ENCODE measurements at places on chromosomes 16 and 17.
A peak's percentile ranks its signal among the peaks of the same experiment; 100 is the strongest.

DNA sequence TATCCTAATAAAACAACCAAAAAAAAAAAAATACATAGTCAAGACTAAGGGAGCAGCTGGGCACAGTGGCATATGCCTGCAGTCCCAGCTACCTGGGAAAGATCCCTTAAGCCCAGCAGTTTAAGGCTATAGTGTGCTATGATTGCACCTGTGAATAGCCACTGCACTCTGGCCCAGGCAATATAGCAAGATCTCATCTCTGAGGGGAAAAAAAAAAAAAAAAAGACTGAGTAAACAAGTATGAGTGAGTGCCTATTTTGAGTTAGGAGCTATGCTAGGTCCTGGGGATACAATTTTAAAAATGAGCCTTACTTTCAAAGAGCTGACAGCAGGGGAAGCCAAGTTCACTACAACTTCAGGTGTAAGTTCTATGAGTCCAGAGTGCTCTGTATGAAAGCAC, 55.4 kb downstream of the GRB2 start:
- no peak for DNase-seq

DNA sequence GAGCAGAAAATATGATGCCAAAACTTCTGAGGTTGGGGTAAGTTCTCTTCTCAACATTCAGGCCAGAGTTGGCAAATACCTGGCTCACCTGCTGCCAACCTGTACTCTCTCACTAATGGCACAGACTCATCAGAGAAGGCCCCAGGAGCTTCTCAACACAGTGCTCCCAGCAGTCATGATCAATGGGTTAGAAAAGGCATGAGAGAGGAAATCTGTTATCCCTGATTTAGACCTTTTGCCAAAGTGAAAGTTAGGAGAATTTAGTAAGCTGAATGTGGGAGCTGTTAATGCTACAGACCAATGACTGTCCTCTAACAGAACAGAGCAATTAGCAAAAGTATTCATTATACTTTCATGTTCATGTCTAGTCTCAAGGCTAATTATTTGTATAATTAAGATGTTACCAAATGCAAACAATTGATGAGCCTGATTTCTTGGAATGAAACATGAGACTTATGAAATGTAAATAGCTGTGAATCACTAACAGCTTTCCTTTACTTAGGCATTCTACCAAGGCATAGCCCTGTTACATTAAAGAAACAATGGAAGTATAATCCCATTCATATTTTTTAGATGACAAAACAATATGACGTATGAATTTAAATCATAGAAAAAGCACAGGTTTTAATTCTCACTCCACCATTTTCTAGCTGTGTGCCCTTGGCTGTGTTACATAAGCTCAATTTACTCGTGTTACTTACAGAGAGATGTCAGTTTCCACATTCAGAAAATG, 68.7 kb upstream of the MARCHF10 start:
- DNase-seq: peak; percentile 60

DNA sequence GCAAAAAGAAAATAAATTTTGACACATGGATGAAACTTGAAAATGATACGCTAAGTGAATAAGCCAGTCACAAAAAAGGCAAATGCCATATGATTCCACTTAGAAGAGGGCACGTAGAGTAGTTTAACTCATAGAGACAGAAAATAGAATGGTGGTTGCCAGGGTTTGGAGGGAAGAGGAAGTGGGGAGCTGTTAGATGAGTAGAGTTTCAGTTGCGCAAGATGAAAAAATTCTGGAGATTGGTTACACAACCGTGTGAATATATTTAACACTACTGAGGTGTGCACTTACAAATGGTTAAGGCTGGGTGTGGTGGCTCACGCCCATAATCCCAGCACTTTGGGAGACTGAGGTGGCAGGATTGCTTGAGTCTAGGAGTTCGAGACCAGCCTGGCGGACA, 93.4 kb upstream of the TMEM132E start:
- no peak for DNase-seq

GRCh38 chr16:3285131-3285530, 1.8 kb downstream of the ZNF263 start:
- DNase-seq: no peak

GRCh38 chr17:29595943-29596774, 3.2 kb downstream of the ANKRD13B start:
- no peak for DNase-seq

DNA sequence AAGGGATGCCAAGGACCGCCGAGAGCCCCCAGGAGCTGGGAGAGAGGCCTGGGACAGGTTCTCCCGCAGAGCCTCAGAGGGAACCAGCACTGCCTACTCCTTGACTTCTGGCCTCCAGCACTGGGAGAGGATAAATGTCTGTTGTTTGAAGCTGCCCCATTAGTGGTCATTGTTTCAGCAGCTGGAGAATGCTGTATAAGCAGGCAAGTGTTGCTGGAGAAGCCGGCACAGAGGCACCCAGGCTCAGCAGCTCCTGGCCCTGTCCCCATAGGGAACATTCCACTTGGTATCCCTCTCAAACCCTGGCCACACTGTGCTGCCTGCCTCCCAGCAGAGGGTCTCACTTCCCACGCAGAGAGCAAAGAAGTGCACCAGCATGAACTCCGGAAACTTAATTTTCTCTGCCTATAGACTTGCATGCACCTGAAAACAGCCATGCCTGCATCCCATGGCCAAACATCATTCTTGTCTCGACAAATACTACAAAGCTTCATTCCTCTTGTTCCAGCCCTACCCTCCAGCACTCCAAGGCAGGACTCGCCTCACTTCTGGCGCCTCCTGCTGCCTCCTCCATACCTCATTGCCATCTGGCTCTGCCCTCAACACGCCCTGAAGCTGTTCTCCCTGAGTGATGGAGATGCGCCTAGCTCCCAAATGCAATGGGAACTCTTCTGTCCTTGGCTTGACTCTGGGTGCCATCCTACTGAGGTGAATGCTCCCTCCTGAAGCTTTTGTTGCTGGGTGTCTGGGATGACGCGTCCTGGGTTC, 88.1 kb downstream of the DNAH17 start:
- DNase-seq: no peak

- DNase-seq: no peak
These were observed 16.1 kb upstream of the SSTR2 start for GRCh38 chr17:73148540-73149334.

DNA sequence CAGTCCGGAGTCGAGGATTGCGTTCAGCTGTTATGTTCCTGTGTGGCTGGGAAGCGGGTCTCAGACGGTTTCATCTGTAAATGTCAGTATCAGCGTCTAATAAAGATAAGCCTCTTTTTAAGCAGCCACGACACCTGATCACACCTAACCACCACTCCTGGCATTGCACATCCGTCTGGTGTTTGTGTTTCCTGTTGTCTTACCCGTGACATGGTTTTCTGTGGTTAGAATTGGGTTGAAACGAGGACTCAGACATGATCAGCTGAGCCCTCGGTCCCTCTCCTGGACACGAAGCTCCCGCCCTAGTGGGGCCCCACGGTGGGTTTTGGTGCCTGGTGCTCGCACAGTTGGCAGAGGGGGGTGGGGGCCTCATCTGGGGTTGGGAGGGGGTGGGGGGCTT, 18.3 kb downstream of the CPNE7 start:
- no peak for DNase-seq

DNA sequence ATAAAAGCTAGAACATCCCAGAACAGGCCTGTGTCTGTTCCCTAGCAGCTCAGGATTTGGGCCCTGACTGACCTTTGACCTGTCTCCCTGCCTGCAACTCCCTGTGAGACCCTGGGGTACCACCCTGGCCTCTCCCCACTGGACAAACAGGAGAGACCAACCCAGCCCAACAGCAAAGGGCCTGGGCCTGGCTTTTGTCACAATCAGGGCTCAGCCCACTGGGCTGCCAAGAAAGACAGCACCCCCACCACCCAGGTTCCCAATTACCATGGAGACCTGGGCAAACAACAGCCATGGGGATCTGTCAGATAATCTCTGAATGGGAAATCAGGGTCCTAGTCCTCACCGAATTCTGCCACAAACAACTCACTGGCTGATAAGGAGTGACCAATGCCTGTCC, 11.1 kb downstream of the PLLP start:
- DNase-seq: no peak

- DNase-seq: no peak
These were observed 559.1 kb upstream of the SALL1 start for GRCh38 chr16:51710186-51710585.

DNA sequence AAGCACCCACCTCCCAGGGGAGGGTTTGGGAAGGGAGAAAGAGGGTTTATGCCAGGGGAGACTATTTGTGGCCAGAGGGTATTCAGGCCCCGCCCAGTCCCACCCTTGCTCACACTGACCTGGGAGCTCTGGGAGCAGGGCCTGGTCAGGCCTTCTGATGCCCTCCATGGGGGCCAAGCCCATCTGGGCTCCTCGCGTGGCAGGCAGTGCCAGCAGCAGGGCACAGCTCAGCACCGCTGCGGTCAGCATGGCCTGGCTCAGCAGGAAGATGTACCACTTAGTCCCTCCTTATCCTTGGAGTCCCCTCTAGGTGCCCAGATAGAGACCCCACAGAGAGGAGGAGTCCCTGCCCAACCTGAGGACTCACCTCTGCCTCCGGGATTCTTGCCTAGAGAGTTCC, at the start of gene AGRP:
Gene AGRP, minus strand, starts transcription at position 398 of the 400 bp plus-strand sequence. Its CDS starts 149 bp downstream, at position 249.
- DNase-seq: no peak

GRCh38 chr16:69105501-69106361, at the start of gene HAS3:
Gene HAS3, plus strand, starts transcription at chr16:69105653. Its CDS starts 3,743 bp downstream, at chr16:69109396.
- peak; percentile 63 for DNase-seq

DNA sequence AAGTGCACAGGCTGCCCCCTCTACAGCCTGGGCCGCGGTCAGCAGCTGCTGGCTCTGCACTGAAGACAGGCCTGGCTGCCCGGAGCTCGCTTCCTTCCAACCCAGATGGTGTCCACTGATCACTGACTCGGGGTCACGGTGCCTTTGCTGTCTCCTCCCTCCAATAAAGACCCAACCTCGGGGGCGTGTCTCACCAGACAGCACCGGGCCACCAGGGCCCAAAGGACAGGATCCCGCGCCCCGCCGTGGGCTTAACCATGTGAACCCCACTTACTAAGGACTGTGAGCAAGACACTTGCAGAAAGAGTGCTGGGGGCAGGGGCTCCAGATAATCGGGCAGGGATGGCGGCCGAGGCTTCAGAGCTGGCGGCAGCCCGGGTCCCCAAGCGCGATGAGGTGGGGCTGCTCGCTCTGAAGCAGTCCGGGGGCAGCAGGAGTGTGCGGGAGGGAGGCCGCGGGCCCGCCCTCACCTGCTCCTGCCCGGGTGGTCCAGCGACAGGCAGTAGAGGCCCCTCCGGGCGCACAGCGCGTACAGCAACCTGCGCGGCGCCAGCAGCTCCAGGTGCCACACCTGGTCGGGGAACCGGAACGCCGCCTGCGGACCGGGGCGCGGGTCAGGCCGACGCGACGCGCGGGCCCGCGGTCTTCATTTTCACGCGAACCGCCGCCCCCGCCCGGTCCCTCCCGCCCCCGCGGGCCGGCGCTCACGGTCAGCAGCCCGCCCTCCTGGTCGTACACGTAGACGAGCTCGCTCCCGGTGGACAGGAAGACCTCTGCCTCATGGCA, 502 bp downstream of the FAAP100 start:
- no peak for DNase-seq

GRCh38 chr17:81859906-81860755, at the start of gene P4HB:
Gene P4HB, minus strand, starts transcription at chr17:81860535. Its CDS starts 64 bp downstream, at chr17:81860471.
- DNase-seq: no peak

- no peak for DNase-seq
These were observed 16.7 kb downstream of the SBK1 start for GRCh38 chr16:28308794-28309584.

DNA sequence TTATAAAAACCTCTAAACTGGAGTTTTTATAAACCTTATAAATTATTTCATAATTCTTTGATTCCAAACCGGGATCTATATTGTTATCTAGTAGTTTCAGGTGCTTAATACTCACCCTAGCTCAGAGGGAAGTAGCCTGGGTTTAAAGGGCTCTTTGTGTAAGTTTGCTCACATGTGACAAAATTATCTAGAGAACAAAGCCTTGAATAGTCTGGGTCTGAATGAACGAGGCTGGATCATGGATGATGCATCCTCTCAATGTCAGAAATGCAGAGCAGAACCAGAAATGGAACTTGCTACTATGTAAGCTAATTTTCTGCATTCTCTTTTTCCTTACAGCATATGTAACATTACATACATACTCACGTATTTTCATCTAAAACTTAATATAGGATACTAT, 103.9 kb upstream of the NETO2 start:
- DNase-seq: no peak

- no peak for DNase-seq
These were observed 9.1 kb downstream of the RCVRN start for GRCh38 chr17:9895923-9896322.

DNA sequence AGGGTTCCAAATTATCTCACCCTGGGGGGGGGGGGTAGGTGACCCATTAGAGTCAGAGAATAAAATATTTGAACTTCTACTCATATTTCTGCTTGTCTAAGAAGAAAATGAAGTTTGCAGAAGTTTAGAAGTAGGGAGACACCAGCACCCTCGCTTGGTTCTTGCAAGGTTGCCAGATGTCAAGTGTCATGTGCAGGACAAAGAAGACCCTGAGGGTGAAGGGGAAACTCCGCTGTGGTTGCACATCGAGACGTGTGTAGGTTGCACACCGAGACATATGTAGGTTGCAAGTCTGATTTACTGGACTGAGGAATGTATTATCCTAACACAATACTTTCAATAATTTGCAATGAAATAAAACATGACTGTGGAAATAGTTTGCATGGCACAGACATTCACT, 42.4 kb upstream of the IRF8 start:
- no peak for DNase-seq

GRCh38 chr17:33674685-33675084, 381.6 kb upstream of the ASIC2 start:
- DNase-seq: peak; percentile 8

DNA sequence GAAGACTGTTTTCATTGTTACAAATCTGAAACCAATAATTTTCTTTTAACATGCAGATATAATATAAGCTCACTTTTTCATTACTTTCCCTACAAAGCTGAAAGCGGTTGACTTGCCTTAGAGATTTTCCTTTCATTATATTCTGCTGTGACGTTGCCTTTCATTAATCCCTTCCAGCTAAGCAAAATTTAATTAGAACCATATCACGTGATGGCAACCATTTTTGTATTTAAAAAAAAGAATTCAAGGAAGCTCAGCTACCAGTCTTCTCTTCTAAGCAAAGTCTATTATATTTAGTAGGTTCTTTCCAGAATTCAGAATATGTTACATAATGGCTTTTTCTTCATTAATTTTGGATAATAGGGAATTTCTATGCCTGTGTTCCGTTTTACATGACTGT, 186.5 kb downstream of the PRKCA start:
- no peak for DNase-seq

GRCh38 chr16:85265161-85265784, 153.0 kb upstream of the CIBAR2 start:
- DNase-seq: no peak

DNA sequence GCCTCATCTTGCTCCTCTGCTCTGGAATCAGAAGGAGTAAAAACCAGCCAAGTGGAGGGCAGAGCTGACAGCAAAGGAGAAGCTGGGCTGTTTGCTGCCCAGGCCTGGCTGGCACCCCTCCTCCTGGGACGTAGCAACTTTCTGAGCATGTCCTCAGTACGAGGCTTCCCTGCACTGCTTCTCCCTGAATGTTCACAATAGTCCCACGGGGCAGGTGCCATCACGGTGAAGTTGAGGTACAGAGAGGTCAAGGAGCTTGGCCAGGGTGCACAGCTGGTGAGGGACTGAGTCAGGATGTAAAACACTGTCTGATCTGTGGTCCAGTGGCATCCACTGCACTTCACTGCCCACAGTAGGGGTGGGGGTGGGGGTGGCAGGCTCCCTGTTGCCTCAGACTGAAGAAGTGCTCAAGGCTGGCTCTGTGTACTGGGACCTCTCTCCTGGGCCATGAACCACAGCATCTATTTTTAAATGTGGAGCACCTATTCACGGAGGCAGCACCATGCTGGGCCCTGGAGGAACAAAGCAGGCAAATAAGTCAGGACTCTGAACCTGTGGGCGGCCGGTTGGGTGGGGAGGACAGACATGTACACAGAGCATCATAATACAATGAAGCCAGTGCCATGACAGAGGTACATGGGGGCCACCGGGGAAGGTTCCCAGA, 369.5 kb downstream of the SEC14L1 start:
- DNase-seq: no peak

All from astrocyte of the spinal cord (primary cell).